Effector memory CD4-positive, alpha-beta T cell (primary cell): ENCODE measurements at places on chromosomes 12 and 14.

DNA sequence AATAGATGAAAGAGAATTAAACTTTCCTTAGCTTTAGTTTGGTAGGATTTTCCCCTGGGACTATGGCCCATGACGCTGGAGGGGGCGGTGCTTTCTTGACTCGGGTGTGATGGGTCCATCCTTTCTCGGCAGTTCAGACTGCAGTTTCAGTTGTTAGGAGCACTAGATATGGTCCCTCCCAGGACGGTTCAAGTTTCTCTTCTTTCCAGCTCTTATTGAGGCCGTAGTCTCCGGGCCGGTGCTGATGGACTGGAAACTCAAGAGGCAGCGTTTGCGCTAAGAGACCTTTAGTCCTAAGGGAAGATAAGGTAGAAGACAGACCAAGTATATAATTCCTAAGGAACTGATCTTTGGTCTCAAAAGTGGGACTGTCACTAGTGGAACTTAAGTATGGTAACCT lies 111.2 kb downstream of the RIN3 start:
- H3K4me3 ChIP-seq, result no peak overlapping the region
- H3K27me3 ChIP-seq, result no peaks in the 10 kb centered on the region
- no peaks in the 10 kb centered on the region for H3K4me1 ChIP-seq
- no peak overlapping the region for H3K27ac ChIP-seq
- H3K36me3 ChIP-seq, result no peaks in the 10 kb centered on the region

GRCh38 chr14:60977847-60978246 lies 3.0 kb downstream of the TRMT5 start:
- H3K27ac ChIP-seq, result no peak overlapping the region
- peaks cover 10% of the 10 kb centered on the region for H3K4me1 ChIP-seq
- no peak overlapping the region for H3K4me3 ChIP-seq
- no peaks in the 10 kb centered on the region for H3K27me3 ChIP-seq
- no peak for DNase-seq

DNA sequence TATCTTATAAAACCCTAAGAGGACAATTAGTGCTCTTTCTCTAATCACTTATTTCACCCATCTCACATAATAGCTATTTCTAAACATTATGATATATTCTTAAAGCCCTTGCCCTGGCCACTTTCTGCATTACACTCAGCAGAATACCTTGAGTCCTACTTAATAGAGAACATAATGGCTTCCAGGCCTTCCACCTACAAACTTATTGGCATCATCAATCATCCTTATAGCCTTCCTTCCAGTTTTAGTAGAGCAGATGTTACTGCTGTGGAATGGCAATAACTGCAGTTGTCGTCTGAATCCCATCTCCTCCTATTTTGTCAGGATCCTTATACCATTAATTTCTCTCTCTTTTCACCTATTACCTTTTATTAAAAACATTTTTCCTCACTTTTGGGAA lies 1127.4 kb downstream of the LRFN5 start:
- H3K36me3 ChIP-seq, result no peaks in the 10 kb centered on the region
- no peak overlapping the region for H3K4me3 ChIP-seq
- H3K27ac ChIP-seq, result no peak overlapping the region
- no peak for DNase-seq

GRCh38 chr12:121989276-121990113 lies 32.2 kb upstream of the BCL7A start:
- H3K27me3 ChIP-seq, result no peaks in the 10 kb centered on the region
- H3K36me3 ChIP-seq, result no peaks in the 10 kb centered on the region
- no peak for DNase-seq
- H3K27ac ChIP-seq, result no peak overlapping the region
- no peaks in the 10 kb centered on the region for H3K4me1 ChIP-seq

DNA sequence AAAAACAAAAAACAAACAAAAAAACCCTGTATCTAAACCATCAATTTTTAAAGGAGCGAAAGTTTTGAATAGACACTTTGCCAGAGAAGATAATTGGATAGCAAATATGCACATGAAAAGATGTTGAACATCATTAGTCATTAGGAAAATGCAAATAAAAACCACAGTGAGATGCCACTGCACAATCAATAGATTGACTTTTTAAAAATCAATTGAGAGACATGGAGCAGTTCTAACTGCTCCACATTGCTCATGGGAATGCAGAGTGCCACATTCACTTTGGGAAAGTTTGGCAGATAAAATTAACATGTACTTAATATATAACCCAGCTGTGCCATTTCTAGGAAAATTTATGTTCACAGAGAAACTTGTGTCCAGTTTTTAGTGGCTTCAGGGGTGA lies 12.7 kb downstream of the EIF2S1 start:
- H3K27ac ChIP-seq, result no peak overlapping the region
- H3K36me3 ChIP-seq, result peaks cover 77% of the 10 kb centered on the region
- peaks cover 4% of the 10 kb centered on the region for H3K4me1 ChIP-seq
- no peak for DNase-seq
- H3K27me3 ChIP-seq, result no peaks in the 10 kb centered on the region

DNA sequence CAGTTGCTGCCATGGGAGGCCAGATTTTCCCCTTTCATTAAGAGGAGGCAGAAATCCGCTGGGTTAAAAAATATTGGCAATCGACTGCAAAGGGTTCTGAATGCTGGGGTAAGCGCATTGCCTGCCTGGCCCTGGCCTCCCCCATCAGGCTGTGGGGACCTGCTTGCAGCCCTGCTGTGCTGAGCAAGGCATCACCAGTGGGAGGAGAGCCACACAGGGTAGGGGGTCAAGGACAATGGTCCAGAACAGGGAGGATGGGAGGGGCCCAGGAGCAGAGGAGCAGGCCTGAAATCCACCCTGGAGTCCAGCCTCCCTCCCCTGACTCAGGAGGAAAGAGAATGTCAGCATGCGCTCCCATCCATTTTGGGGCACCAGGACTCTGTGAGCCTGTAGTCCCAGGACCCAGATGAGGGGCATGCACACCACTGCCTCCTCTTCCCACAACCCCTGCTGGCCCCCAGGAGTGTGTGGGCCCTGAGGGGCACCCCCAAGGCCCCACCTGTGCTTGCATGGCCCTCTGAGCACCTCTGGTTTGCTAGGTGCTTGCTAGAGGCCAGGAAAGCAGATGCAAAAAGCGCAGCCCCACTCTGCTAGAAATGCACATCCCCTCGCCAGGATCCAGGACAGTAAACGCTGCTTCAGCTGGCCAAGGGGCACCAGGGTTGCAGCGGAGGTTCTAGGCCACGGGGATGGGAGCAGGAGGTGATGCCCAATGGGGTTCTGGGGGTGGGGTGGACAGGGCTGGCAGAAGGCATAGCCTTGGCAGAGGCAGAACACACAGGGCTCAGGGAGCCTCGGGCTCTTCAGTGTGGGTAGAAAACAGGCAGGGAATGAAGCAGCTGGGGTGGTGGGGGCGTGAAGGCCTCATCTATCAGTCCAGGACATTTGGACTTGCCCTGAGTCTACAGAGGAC lies 14.6 kb downstream of the TESC start:
- no peak for DNase-seq
- no peak overlapping the region for H3K4me3 ChIP-seq
- no peaks in the 10 kb centered on the region for H3K36me3 ChIP-seq
- no peaks in the 10 kb centered on the region for H3K27me3 ChIP-seq
- no peaks in the 10 kb centered on the region for H3K4me1 ChIP-seq

DNA sequence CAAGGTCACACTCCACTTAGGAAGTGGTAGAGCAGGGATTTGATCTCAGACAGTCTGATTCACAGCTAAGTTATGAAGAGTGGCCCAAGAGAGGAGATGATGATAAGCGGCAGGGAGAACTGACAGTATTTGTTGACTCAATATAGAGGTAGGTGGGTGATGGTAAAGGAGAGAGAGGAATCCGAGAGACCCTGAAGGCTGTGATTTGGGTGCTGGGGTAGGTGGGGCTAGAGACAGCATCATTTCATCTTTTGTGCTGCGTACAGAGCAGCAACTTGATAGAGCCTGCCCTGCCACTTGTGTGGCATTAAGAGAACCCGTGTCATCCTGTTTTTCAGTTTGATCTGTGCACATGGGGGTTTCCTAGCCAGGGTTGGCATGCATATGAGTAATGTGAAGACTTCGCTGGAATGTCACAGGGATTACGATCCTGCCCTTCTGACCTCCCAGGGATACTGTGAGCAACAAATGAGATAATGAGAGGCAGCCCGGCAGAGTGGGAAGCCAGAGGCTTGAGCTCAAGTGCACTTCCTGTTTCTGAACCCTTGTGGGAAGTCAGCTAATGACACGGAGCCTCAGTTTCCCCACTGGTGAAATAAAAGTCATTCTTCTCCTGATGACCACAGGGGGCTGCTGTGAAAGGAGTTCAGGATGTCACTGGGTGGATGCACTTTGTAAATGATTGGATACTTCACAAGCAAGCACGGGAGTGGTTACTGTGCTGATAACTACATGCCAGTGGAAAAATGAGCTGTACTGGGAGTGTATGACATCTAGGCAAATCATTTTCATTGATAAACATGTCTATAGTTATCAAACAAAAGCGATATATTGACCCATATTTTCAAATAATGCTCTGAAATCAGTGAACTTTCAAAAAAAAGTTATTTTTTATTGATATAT lies 59.5 kb upstream of the IGF1 start:
- H3K27me3 ChIP-seq, result no peaks in the 10 kb centered on the region
- H3K36me3 ChIP-seq, result no peaks in the 10 kb centered on the region

DNA sequence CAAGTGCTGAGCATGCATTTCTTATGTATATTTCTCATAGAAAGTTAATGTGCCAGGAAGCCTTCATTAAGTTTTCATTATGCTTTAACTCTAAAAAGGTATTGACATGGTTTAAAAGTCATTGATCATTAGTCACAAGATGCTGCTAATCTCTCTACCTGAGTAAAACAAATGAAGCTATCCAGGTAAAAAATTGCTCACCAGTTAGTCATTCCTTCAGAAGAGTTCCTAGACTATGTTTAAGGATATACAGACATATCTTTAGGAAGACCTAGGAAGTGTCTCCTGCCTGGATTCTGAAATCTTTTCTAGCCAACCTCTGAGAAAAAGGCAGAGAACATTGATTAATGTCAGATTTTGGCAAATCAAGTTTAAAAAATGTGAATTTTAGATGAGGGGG lies 274.2 kb downstream of the PDZRN4 start:
- no peak for DNase-seq
- H3K36me3 ChIP-seq, result no peaks in the 10 kb centered on the region
- H3K4me1 ChIP-seq, result no peaks in the 10 kb centered on the region
- H3K27ac ChIP-seq, result no peak overlapping the region
- no peak overlapping the region for H3K4me3 ChIP-seq

DNA sequence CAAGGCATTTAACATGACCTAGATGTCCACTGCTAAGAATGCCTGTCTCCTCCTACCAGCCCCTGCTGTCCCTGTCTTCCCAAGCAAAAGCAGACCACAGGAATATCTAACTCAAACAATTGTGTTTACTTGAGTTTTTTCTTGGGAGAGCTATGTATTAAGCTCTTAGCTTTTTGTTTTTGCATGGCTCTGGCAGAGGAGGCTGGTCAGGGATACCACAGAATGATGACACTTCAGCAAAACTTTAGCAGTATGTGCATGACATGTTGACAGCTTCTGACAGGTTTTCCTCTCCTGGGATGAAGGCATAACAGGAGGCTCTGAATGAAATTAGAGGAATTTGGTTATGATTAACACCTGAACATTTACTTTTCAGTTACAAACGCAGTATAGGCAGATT lies 6.9 kb downstream of the TMBIM6 start:
- no peak for DNase-seq
- H3K4me3 ChIP-seq, result no peak overlapping the region
- peaks cover 13% of the 10 kb centered on the region for H3K36me3 ChIP-seq
- no peaks in the 10 kb centered on the region for H3K27me3 ChIP-seq

GRCh38 chr12:52628841-52629240 lies 10.5 kb upstream of the KRT73 start:
- no peaks in the 10 kb centered on the region for H3K27me3 ChIP-seq
- H3K4me1 ChIP-seq, result peaks cover 14% of the 10 kb centered on the region
- H3K4me3 ChIP-seq, result no peak overlapping the region

DNA sequence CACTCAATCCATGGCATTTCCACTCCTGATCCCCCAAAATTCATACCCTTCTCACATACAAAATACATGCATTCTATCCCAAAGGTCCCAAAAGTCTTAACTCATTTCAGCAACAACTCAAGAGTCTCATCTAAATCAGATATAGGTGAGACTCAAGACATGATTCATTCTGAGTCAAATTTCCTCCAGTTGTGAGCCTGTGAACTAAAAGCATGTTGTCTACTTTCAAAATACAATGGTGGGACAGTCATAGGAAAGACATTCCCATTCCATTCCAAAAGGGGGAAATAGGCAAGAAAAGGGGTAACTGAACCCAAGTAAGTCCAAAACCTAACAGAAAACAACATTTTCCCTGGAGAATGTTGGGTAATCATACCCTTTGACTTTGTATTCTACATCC lies 103.3 kb downstream of the C12orf75 start:
- H3K27me3 ChIP-seq, result peaks cover 3% of the 10 kb centered on the region
- no peak overlapping the region for H3K27ac ChIP-seq
- H3K4me1 ChIP-seq, result no peaks in the 10 kb centered on the region
- no peaks in the 10 kb centered on the region for H3K36me3 ChIP-seq
- H3K4me3 ChIP-seq, result no peak overlapping the region

GRCh38 chr12:93229494-93230325 lies 148.0 kb upstream of the NUDT4 start:
- no peak for DNase-seq
- no peaks in the 10 kb centered on the region for H3K36me3 ChIP-seq
- H3K4me3 ChIP-seq, result no peak overlapping the region

DNA sequence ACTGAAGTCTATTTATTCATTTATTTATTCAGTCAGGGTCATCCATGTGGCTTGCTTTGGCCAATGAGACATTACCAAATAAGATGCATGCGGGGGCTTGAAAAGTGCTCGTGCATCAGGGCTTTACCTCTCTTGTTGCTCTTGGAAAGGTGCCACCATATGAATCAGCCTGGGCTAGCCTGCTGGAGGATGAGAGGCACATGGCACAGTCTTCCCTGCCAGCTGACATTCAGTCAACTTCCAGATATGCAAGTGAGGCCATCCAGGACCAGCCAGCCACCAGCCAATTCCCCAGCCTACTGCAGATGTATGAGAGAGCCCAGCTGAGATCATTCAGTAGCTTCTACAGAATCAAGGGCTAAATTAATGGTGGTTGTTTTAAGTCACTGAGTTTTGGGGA lies 105.2 kb upstream of the RPH3A start:
- no peak for DNase-seq

GRCh38 chr12:93733358-93733757 lies 56.2 kb downstream of the CRADD start:
- no peaks in the 10 kb centered on the region for H3K36me3 ChIP-seq
- DNase-seq, result no peak
- H3K27me3 ChIP-seq, result no peaks in the 10 kb centered on the region
- H3K27ac ChIP-seq, result no peak overlapping the region
- no peaks in the 10 kb centered on the region for H3K4me1 ChIP-seq

DNA sequence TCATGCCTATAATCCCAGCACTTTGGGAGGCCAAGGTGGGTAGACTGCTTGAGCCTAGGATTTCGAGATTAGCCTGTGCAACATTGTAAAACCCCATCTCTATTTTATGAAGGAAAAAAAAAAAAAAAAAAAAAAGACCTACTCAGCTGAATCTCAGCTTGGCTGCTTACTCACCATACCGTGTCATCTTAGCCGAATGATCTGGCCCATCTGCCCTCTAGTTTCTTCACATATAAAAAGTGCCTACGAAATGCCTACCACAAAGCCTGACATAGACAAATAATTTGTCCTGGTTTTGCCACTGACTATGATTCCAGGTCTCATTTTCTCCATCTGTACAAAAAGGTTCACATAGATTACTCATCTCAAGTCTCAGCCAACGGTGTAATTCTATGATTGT lies 10.1 kb downstream of the DIABLO start:
- peaks cover 83% of the 10 kb centered on the region for H3K36me3 ChIP-seq
- no peak overlapping the region for H3K27ac ChIP-seq
- no peak for DNase-seq

GRCh38 chr14:28709571-28710305 lies 56.8 kb upstream of the FOXG1 start:
- H3K27me3 ChIP-seq, result no peaks in the 10 kb centered on the region
- H3K36me3 ChIP-seq, result no peaks in the 10 kb centered on the region
- H3K4me1 ChIP-seq, result no peaks in the 10 kb centered on the region
- H3K4me3 ChIP-seq, result no peak overlapping the region
- no peak overlapping the region for H3K27ac ChIP-seq
- DNase-seq, result no peak
